ENCODE measurements at places on chromosomes 3 and 15.

DNA sequence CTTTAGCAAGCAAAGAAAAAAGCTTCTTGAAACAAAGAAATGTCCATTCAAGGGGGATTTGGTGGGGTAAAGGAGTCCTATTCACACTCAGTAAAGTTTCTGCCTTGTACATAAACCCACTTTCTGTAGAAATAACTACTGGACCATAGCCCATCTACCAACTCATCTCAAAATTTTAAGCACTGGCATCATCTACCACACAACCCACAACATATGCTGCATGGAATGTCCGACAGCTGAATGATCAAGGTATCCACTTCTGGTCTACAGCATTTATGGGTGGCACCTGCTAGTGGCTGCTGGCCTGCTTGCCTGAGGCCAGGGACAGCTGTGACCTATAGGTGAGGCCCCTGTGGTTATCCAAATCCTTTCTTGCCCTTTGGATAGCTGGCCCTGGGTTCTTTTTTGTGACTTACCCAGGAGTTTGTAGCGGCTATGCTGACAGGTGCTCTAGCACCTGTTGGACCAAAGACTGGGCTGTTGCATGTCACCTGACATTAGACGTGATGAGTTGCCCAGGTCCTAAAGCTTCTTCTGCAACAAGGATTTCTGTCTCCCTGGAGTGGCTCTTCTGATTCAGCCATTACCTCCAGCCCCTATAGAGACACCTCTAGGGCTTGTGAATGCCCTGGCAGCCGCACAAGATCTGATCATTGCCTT lies 19.2 kb upstream of the MEF2A start:
- DNase-seq, result no peak

DNA sequence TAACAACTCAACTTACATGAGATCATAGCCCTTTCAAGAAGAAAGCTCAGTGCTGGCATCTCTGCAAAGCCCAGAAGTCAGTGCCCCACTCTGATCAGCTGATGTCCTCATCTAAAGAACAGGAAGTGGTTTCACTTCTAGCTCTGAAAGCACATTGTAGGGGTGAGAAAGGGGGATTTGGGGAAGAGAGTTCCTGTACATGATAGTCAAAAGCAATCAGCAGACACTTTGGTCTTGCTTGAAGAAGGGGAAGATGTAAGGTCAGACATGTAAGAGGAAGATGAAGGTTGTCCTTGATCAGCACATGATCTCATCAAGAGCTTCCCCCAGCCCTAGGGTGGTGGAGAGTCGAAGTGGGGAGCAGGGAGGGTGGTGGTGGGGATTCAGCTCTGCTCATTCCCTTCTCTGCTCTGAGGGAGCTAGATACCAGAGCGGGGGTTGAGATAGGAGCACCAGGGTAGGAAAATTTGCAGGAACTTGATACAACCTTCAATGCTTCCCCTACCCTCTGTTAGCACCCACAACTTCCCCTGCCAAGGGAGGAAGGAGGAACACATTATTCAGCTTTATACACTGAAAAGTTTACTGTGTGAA lies 76.4 kb upstream of the ETV5 start:
- DNase-seq, result no peak

DNA sequence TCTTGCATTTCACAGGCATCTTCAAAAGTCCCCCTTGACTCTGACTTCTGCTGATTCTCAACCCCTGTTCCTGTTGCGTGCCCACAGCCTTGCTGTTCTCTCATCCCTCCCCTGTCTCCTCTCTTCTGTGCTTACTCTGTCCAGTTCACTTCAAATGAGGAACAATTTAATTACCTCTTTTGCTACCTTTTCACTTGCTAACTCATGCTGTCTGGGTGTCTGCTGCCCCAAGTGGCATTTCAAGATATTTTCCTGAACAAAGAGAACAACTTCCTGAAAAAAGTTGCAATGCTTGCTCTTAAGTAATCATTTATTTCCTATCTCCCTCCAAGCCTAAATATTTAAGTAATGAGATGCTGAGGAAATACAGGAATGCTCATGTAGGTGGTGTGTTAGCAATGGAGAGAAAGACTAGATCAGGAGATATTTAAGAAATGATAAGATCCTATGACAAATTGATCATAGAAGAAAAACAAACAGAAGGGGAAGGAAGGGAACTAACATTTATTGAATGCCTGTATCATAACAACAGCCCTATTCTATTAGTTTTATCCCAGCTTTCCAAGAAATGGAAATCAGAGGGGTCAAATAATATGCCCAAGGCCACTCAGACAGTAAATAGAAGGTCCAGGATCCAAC lies 42.2 kb downstream of the SV2B start:
- no peak for DNase-seq

DNA sequence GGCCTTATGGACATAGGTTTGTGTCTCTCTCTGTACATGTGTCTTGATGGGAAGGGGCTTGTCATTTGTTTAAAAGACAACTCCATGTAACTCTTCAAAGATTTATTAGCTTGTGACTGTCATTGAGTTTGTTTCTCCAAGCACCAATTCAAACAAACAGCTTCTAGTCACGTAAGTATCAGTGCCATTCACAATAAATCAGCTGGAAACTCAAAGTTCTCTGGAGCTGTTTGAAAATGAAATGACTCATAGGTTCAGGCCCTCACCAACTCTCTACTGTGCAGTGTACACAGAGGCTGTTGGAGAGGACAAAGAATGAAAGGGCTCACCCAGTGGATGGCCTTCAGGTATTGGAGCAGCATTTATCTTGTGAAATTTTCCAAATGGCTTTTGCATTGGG lies 476.3 kb downstream of the AGBL1 start:
- no peak for DNase-seq

- no peak for DNase-seq
These were observed 32.4 kb upstream of the SPPL2A start for GRCh38 chr15:50797926-50798325.

- DNase-seq, result no peak
These were observed 7.7 kb downstream of the SUCLG2 start for GRCh38 chr3:67646586-67647234.

DNA sequence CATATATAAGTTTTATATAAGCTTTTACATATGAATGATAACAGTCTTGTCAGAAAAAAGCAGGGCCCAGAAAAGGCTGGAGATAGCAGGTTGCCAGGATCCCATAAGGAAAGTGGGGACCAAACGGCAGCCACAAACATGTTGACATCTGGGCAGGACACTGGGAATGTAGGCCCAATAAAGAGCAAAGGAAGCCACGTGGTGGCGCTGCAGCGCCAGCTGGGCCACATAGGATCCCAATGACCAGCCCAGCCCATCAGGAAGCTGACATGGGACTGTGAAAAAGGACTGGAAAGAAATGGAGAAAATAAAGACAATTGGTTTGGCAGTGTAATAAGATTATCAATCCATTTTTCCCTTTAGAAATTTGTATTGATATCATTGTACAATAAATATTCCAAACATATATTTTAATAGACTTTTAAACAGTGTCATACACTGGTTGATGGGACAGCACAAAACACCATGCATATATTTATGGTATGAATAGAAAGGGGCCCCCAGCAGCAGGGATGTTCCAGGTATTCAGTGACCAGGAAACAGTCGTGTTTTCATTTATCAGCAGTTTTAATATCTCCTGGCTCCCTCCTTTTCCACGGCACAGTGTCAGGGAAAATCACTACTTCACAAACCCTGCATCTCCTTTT lies 89.0 kb upstream of the STRIT1 start:
- DNase-seq, result no peak

DNA sequence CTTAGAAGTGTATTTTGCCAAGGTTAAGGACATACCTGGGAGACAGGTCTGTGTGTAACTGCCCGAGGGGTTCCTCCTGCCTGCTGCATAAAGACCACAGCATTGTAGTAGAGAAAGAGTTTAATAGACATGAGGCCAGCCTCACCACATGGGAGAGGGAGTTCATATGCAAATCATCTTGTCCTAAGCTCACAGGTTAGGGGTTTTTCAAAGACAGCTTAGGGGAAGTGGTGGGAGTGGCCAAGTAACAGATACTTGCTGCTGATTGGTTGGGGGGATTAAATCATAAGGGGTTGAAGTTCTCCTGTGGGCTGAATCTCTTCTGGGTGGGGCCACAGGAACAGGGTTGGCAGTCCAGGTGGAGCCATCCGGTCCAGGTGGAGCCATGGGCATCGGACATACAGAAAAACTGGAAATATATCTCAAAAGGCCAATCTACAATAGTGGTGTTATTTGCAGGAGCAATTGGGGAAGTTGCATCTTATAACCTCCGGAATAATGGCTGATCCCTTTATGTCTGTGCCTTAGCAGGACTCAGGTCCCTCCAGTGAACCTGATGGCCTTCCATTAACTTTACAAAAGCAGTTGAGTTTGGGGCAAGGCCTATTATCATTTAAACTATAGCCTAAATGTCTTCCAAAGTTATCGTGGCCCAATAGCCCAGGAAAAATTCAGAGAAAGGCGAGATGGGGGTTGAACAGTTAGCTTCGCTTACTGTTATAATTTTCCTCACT lies 86.0 kb upstream of the MFGE8 start:
- no peak for DNase-seq

GRCh38 chr3:148309390-148310035 lies 388.2 kb upstream of the AGTR1 start:
- no peak for DNase-seq
